ENCODE measurements at places on chromosomes 6 and 20.

DNA sequence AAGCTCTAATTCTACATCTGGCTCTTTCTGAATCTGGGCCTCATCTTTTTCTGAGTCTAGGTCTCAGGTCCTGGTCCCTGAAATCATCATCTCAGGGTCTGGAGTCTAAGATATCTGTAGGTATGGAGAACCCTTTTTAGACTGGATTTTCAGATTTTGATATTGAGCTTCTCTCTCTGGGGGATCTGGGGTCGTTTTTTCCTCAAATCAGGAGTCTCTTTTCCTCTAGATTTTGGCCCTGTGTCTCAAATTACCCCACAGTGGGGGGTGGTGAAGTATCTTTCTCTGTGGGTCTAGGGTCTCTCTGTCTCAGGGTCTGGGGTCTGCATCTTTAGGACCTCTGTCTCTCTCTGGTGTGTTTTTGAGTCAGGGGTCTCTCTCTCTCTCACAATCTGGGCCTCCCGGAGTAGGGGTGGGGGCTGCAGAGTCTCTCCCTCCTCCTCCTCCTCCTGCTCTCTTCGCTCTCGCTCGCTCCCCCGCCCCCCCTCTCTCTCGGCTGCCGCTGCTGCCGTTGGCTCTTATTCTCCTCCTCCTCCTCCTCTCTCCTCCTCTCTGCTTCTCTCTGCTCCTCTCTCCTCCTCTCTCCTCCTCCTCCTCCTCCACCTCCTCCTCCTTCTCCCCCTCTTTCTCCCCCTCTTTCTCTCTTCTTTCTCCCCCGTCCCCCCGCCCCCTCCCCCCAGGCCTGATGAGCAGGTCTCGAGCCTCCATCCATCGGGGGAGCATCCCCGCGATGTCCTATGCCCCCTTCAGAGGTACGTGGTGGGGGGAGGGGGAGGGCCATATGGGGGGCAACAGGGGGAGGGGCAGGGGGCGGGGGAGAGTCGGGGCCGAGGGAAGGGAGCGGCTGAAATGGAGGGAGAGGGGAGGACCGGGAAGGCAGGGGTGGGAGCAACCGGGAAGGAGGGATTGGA is at the start of gene SYNGAP1:
SYNGAP1 (plus strand) TSS at position 486 of the 911 bp plus-strand sequence; CDS start at position 686, 200 bp downstream.
- DNase-seq = no peak

DNA sequence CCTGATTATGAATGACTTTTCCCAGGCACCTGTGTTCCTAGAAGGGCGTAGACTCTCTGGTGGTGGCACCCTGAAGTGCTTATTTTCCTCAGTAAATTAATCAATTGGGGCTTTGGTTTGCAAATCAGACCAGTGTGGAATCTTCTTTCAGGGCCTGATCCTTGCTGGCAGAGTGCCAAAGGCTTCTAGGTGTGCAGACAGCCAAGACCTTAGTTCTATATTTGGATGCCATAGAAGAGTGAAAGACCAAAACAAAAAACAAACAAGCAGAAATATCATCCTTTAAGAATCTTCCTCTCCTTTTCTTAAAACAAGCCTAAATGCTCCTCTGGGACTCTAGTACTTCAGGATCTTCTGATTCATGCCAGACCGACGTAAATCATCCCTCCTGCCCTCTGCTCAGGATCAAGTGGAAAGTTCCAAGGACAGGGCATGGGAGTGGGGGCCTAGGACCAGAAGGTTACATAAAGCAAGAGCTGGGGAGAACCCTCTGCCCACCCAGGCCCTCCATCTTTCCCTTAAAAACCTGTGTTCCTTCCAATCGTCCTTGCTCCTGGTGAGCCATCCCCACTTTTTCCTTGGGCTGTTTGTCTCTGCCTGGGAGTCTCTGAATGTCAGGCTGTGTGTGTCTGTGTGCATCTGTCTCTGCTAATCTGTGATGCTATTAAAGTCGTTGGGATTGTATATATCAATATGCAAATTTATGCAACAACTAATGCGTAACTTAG is 70.5 kb upstream of the MYLIP start:
- no peak for DNase-seq

DNA sequence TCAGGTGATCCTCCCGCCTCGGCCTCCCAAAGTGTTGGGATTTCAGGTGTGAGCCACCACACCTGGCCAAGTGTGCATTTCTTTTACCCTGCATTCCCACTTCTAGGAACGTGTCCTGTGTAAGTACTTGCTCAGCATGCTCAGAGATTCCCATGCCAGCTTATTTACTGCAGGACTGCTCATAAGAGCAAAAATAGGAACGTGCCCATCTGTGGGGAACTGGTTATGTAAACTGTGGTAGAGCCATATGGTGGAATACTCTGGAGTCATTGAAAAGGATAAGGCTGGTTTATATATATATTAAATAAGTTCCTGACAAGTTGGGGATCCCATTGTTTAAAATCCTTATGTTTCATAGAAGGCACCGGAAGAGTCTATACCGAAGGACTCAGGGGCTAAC is 38.2 kb upstream of the FANCE start:
- DNase-seq = no peak

DNA sequence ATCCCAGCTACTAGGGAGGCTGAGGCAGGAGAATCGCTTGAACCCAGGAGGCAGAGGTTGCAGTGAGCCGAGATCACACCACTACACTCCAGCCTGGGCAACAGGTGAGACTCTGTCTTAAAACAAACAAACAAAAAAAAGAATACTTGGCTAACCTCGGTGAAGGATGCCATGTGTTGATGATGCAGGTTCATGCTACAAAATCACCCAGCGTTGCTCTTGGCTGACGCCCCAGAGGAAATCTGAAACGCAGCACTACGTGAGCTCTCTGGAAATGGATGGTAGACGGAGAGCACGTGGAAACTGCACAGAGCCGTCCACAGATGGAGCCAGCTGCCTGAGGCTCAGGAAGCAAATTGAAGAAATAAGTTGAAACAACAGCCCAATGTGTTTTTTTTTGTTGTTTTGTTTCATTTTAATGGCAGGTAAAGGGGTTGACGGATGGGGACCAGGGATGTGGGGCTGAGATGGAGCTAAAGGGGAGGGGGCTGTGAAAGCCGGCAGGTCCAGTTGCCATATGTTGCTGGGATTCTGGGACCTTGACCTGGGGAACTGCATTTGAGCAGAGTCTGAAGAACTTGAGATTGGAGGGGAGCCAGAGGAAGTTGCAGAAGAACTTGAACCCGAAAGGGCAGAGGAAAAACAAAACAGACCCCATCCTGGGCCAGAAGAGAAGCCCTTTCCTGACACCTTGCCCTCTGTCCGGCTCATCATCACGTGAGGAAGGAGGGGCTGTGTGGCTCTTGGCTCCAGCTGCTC is 12.8 kb upstream of the MANBAL start:
- DNase-seq = peak; percentile 66

DNA sequence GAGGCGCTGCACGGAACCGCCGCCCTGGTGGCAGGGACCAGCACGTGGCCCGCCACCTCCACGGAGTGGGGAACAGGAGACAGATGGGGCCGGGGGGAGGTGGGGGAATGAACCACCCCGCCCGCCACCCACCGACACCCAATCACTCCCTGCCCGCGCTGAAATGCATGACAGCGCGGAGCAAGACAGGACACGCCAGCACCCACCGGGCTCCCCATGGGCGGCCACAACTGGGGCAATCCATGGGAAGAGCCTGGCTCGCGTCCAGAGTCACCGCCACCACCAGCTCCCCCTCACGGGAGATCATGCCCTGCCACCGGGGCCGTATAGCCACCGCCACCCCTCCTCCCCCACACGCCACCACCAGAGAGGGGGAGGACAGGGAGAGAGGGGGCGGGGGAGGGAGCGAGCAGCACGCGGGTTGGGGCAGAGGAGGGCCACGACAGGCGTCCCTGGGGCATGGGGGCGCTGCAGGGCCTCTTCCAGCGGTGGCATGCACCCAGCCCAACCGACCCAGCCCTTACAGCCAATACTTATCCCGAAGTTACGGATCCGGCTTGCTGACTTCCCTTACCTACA is 744.3 kb upstream of the DEFB115 start:
- DNase-seq = no peak

DNA sequence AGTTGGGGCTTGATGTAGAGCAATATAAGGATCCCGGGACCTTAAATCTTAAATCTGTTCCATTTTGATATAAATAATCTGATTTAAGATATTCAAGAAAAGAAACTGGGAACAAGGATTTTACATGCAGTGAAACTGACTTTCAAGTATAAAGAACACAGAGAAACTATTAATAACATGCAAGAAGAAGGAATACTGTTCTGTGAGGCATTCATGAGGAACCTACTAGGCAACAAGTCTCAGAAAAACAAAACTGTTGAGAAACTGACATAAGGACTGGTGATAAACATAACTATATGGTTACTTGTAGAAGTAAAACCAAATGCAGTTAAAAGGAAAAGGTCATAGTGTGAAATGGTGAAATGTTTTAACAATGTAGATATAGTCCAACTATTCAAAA is 15.8 kb downstream of the HDDC2 start:
- no peak for DNase-seq

DNA sequence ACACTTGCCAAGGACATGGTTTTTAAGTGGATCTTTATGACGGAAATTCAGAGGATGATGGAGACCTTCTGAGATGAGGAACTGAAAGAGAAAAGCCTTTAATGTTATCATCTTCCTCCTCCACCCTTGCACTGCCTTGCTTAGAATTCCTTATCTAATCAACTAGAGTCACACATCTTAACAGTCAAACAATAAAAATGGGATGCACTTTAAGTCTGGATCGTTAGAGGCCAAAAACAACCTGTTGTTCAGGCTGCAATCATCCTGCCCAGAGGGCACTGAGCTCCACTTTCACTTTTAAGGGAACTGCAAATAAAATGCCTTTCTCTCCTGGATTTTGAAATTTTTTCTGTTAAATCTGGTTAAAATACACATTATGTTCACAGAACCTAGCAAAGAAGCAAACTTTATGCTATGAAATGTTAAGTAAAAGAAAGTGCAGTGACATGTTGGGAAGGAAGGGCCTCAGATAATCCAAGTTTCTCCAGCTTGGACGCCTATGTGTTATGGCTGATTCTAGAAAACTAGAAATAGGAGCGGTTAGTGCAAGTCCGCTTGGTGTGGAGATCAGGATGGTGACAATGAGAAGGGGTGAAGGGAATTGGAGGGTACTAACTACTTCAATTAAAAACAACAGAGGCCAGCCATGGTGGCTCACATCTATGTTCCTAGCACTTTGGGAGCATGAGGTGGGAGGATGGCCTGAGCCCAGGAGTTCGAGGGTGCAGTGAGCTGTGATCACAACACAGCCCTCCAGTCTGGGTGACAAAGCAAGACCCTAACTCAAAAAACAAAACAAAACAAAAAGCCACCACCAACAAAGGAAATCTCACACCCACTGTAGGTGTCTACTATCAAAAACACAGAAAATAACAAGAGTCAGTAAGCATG is 66.4 kb upstream of the KIF13A start:
- no peak for DNase-seq

GRCh38 chr20:25532971-25533391 is 52.4 kb downstream of the NINL start:
- DNase-seq = no peak

DNA sequence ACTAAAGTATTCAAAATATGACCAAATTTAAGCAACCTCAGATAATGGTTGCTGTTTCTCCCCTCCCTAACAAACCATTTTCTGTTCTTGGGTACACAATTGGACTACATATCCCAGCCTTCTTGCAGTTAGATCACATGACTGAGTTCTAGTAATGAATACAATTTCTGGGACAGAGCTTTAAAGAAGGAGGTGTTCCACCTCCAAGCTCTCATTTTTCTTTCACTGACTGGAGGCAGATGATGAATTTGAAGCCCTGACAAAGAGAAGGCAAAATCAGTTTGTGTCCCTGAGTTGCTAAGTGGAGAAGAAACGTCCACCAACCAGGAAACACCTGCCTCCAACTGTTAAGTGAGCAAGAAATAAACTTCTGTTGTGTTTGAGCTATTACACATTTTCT is 117.2 kb downstream of the LCA5 start:
- DNase-seq = no peak

- no peak for DNase-seq
Measured at GRCh38 chr20:24523661-24524060, 54.2 kb downstream of the SYNDIG1 start.

DNA sequence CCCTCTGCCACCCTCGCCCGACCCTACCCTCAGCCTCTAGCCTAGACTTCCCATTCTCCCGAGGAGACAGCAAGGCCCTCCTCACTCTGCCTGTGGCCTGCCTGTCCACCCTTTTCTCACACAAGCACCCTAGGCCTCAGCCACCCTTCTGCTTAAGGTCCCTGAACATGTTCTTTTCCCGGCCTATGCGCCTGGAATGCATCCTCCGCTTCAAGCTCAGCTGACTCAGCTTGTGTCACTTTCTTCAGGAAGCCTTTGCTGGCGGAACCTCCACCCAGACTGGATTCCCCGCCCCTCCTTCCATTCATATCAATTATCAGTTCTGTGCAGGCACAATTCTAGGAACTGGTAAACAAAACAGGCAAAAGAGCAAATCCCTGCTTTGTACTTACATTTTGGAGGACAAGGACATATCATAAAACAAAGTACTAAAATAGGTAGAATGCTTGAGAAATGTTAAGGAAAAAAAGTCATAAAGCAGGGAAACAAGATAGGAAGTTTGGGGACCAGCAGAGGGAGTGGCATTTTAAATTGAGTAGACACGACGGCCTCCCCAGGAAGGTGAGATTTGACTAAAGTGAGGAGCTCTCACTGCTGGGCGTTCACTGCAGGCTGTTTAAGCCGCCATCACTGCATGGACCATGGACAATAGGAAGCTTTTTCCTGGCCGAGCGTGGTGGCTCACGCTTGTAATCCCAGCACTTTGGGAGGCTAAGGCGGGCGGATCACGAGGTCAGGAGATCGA is 17.9 kb upstream of the SNHG17 start:
- peak; percentile 36 for DNase-seq

DNA sequence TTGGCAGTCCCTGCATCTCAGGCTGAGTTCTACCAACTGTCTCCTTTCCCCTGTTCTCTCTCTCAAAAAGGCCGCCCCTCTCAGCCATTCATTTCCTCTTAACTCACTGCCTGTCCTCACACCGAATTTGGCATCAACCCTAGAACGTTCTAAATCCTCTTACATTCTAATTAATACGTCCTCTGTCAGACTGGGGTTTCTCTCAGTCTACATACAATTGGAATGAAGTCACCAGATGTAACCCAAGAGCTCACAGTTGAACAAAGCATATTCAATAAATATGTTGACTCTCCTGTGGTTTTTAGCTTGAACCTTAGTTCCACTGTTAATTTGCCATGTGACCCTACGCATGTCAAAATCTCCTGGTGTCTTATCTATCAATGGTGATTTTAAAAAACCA is 269.6 kb downstream of the CLIC5 start:
- peak; percentile 76 for DNase-seq

- DNase-seq = no peak
Measured at GRCh38 chr6:98835149-98836024, 1.0 kb downstream of the POU3F2 start.

- peak; percentile 43 for DNase-seq
Measured at GRCh38 chr6:113315165-113315564, 542.0 kb upstream of the MARCKS start.

- no peak for DNase-seq
Measured at GRCh38 chr20:63844511-63844991, 13.5 kb upstream of the ZBTB46 start.

DNA sequence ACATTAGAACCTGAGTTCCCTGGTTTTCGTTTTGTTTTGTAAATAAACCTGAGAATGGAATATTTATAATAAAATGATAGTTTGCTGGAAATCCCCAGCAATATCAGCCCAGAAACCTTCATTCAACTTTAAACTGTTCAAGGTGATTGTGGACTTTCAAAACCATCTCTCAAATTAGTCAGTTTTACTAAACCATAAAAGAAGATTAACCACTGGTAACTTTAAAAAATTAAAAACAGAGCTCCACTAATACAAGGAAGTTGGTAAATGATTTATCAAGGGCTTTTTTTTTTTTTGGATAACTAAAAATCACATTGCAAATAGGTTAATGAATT is 10.0 kb downstream of the MBOAT1 start:
- DNase-seq = no peak

- DNase-seq = peak; percentile 60
Measured at GRCh38 chr6:112979830-112980229, 632.7 kb downstream of the RFPL4B start.

Data from skeletal muscle cell (primary cell).